Hepatic stellate cell (primary cell): ENCODE measurements at places on chromosomes 2 and 18.

GRCh38 chr2:138333677-138334076 lies 167.9 kb upstream of the SPOPL start:
- DNase-seq = no peak

- peak; percentile 11 for DNase-seq
Measured at GRCh38 chr2:55232863-55233657, 572 bp downstream of the RPS27A start.

DNA sequence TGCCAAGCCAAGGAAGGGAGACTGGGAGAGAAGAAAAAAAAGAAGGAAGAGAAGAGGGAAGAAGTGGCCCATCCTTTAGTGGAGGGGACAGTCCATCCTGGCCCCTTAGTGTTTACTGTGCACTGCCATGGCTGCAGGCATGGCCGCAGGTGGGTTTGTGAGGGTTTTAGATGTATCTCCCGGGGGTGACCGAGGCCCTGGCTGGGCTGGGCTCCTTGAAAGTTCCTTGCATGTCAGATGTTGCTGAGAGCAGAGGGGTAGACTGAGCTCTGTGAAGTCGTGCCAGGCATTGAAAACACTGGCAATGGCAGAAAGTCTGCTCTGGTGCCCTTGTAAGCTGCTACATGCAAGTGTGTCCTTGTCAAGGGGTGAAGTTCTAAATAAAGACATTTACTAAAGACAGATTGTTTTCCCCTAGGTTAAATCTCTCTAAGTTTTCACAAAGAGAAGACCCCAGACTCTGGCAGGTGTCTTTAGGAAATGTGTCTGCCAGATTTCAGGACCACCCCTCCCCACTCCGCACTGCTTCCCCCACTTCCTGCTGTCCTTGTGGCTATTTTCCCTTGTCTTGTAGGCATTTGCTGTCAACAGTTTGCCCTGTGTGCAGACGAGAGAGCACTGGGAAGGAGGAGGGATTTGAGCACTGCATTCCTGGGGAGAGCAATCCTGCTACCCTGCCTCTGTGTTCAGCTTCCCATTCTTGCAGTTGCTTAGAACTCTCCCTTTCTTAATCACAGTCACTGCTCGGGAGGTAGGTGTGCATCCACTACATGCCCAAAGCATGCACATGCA lies 68.4 kb downstream of the ACOXL start:
- no peak for DNase-seq

DNA sequence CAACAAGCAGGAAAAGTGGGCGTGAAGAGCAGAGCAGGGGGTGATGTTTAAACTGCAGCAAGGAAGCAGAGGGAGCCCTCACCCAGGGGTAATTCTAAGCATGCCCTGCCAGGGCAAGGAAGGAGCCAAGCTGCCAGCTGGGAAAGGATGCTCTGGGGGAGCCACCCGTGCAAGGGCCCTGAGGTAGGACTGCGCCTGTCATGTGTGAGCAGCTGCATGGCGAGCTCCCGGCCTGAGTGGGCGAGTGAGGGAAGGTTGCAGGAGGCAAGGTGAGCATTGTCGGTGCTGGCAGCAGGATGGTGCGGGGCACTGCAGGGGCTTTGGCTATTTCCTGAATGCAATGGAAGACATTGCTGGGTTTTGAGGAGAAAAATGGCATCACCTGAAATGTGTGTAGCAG lies 107.2 kb downstream of the COPS8 start:
- no peak for DNase-seq

GRCh38 chr2:45909677-45910191 lies 258.3 kb downstream of the PRKCE start:
- DNase-seq = no peak
